ENCODE measurements at places on chromosomes 7 and 10. TPM values are rescaled to one million over a fixed set of nuclear protein-coding genes. Genes with fewer than 3 reads are reported as not detected.

The AMPH gene
- total RNA-seq, result 1.2 TPM

The PCDH15 gene
- 2.1 TPM for total RNA-seq

The ACBD5 gene
- 27.9 TPM for total RNA-seq

The NUDT13 gene
- 2.8 TPM for total RNA-seq

The SRRM3 gene
- 0.86 TPM for total RNA-seq

The PLA2G12B gene
- total RNA-seq, result 2.0 TPM

The ADRA2A gene
- total RNA-seq, result 3.8 TPM

The TMEM196 gene
- total RNA-seq, result not detected

The CLEC5A gene
- 7.5 TPM for total RNA-seq

The GIMAP7 gene
- total RNA-seq, result 49.4 TPM

The TEX36 gene
- not detected for total RNA-seq

The GIMAP1 gene
- total RNA-seq, result 18.8 TPM

The SFMBT2 gene
- total RNA-seq, result 22.3 TPM

The DRGX gene
- total RNA-seq, result not detected

The PNLIPRP2 gene
- not detected for total RNA-seq

The FOXI2 gene
- total RNA-seq, result not detected

The NUTM2E gene
- total RNA-seq, result not detected

The AQP1 gene
- total RNA-seq, result 826 TPM

The PON1 gene
- 0.24 TPM for total RNA-seq

The C10orf90 gene
- total RNA-seq, result not detected

The TRIM50 gene
- not detected for total RNA-seq

The CRHR2 gene
- not detected for total RNA-seq

The AGAP9 gene
- total RNA-seq, result 5.1 TPM

The GET4 gene
- 31.7 TPM for total RNA-seq

The NANOS1 gene
- 1.9 TPM for total RNA-seq

The KLF14 gene
- total RNA-seq, result not detected

The CDK5 gene
- 13.7 TPM for total RNA-seq
